ENCODE measurements at places on chromosomes 3 and 15.
A peak's percentile ranks its signal among the peaks of the same experiment; 100 is the strongest.

- no peak for DNase-seq
These were observed 125.0 kb upstream of the MEF2A start for GRCh38 chr15:99440551-99441443.

- no peak for DNase-seq
These were observed 161.4 kb downstream of the CHST2 start for GRCh38 chr3:143280984-143281383.

- no peak for DNase-seq
These were observed 231.6 kb downstream of the CACNA2D3 start for GRCh38 chr3:54353946-54354345.

- peak; percentile 75 for DNase-seq
These were observed 377.0 kb downstream of the GAP43 start for GRCh38 chr3:116000311-116000710.

- peak; percentile 38 for DNase-seq
These were observed 1.0 kb downstream of the KLHL18 start for GRCh38 chr3:47283591-47284364.

DNA sequence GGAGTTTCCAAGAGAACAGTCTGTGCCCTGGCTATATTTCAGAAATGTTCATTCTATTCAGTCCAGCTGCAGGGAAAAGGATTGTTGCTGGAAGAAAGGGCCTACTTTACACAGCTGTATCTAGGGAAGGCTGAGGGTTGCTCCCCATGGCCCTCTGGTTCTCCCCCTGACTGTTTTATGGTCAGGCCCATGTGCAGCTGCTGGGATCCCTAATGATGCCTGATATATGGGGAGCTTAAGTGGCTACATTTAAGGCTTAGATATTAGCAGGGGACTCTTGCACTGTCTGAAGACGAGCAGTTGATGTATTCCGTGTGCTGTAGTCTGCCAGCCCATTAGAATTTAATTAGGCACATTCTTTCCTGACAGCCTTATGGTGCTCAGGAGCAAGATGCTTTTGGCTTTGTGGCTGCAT, 72.0 kb downstream of the FAM43A start:
- DNase-seq = no peak

DNA sequence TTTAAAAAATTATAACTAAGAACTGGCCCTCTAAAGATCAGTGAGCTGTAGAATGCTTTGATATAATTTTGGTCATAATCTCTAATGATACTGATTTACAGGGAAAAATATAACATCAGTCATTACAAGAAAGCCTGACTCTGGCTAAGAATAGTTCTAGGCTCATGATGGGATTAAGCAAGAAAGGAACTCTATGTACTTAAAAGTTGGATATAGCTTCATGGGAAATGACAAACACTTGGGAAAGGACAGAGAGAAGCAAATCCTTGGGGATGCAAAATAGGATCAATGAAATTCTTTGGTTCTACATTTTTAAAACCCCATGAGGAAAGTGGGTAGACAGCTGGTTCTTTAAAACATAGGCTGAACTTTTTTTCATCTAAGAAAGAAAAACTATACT, 472.7 kb upstream of the NR2F2 start:
- DNase-seq = no peak

GRCh38 chr3:157865352-157866000, 240.7 kb downstream of the SHOX2 start:
- DNase-seq = no peak

- DNase-seq = peak; percentile 45
These were observed 17.1 kb downstream of the CCDC13 start for GRCh38 chr3:42755681-42756578.

GRCh38 chr3:15653321-15653720, 51.8 kb downstream of the BTD start:
- no peak for DNase-seq

DNA sequence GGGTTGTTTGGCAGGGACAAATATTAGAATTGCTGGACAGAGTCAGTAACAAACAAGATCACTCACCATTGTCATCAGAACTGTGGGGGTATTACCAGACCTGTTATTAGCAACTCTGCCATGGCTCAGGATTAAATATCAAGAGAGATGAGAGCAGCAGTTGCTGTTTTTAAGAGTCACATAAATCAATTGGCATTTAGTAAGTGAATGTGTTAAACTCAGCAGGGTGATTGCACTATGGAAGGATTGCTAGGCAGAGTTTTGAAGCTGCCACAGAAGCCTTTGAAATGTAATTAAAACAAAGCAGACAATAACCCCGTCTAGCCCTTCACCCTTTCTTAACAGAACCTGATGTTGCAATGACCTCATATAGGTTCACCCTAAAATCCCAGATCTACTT, 238.8 kb downstream of the GAP43 start:
- no peak for DNase-seq

GRCh38 chr3:21524133-21524532, 226.9 kb downstream of the ZNF385D start:
- DNase-seq = peak; percentile 15

DNA sequence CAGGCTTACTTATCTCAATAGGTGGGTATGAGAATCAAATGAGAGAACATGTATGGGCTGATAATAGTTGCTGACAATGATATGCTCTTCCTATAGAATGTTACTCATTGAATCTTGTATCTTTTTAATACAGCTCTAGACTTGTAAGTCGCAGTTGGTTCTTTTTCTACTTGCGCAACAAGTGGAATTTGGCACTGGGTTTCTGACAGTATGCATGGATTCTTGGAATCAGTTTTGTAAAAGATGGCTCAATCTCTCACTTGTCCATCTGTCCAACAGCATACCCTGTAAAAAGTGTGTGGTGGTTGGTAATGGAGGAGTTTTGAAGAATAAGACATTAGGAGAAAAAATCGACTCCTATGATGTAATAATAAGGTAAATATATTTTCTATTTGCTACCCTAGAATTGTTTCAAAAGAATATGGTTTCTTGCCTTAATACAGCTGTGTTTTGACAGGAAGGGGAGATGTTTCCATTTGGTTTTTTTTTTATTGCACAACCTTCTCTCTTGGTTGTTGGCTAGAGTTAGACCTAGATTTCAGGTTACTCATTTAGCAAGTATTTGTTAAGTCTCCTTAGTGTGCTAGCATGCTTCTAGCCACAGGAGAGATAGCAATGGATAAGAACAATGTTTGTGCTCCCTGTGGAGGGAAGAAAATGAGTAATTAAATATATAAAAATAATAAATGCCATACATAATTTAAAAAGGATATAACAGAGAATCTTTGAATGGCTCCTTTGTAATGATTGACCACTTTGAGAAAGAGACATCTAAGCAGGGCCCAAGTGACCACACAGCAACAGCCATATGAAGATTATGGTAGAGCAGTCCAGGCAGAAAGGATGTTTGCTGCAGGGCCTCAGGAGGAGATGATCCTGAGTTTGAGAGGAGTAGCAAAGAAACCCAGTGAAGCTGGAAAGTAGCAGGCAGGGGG, 21.8 kb downstream of the ST3GAL6 start:
- DNase-seq = peak; percentile 73

- DNase-seq = peak; percentile 56
These were observed 75.5 kb downstream of the NEDD4 start for GRCh38 chr15:55917881-55918296.

DNA sequence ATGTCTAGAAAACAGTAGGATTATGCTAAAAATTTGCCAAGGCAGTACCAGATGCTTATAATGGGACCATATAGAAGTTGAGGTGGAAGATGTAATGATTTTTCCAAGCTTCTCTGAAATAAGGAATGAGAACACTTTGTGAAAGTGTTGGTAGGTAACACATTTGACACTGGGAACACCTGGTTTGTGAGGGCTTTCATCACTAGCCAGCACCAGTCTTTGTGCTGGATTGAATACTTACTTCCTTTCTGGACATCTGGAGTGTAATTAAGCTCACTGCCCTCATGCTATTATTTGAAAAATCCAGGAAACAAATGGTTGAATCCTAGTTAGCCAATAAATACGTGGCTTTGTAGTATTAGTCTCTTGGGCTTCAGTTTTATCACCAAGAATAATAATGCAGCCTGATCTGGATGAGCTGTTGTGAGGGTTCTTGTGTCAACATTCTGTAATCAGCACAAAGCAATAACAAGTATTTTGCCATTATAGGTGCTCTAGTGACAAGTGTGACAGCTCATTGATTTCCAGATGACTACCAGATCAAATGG, 12.9 kb downstream of the CCDC80 start:
- no peak for DNase-seq

- DNase-seq = peak; percentile 80
These were observed 202.8 kb downstream of the SV2B start for GRCh38 chr15:91302588-91303439.

- no peak for DNase-seq
These were observed 187.5 kb upstream of the HES1 start for GRCh38 chr3:193948459-193948858.

GRCh38 chr3:44355362-44356033, 16.9 kb downstream of the TCAIM start:
- DNase-seq = peak; percentile 89

GRCh38 chr3:54870423-54870822, 57.4 kb downstream of the LRTM1 start:
- peak; percentile 94 for DNase-seq

GRCh38 chr15:62248277-62248984, 83.3 kb upstream of the C2CD4B start:
- no peak for DNase-seq

DNA sequence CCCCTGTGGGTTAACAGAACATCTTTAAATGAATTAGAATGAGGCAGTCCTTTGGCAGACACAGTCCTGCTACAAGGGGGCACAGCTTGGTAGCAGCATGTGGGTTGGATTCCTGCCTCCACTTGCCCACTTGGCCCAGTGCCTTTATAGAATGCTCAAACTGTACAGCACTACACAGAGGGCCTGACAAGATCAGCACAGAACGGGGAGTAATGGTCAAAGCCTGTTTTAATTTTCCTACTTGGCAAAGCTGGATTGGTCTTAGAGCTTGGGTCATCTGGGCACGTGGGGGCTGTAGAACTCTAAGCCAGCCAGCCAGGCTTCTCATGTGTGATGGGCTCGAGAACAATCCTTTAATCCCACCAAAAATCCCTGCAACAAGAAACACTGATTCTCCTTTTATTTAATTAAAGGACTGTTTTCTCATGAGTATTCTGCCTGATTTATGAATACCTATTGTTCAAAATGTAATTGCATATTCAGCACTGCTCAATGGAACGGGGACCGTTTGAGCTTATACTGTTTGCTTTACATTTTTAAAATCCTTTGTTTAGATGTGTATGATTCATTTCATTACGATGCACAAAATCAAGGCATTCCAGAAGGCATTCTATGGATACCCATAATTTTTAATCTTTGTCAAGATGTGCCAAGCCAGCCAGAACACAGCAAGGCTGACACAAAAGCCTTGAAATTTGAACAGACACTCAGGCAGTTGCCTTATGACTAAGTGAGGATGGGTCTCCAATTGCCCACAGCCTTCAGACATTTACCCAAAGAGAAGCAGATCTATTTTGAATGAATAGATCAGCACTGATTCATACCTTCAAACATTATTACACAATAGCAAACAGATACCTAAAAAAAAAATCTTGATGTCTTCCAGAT, 249.3 kb upstream of the TGFBR2 start:
- DNase-seq = no peak

GRCh38 chr3:11774296-11774877, 72.3 kb downstream of the TAMM41 start:
- peak; percentile 78 for DNase-seq

DNA sequence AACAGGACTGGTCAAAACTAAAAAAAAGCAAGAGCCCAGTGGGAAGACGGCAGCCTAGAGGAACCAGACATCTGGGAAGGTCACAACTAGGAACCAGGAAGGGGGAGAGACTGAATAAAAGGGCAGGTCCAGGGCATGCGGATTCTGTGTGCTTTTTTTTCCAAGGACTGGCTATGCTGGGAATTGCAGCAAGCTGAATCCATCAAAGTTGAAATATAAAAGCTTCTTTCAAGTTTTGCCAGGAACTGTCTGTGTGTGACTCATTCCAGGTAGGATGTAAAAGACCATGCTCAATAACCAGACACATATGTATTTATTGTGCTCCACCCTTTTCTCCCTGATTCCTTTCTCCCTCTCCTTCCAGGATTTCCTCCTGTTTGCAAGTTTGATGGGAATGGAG, 47.9 kb upstream of the CCDC80 start:
- no peak for DNase-seq

- DNase-seq = no peak
These were observed 48.5 kb upstream of the KCNMB2 start for GRCh38 chr3:178487752-178488151.

DNA sequence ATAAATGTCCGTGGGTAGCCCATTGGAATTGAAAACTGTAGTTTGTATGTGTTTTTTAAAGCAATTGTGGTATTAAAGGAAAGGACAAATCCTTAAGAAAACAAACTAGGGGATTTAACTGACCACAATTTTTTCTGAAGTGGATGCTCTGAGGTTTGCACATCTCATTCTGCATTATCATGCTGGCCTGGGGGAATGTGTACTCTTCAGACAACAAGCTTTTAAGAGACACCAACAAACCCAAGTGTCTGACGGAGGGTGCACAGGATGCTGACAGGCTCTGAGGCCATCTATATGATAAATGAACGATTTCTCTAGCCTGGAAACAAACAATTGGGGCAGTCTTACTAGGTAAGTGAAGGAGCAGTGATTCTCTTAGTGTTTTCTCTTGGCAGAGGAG, 9.1 kb downstream of the LINS1 start:
- no peak for DNase-seq

- DNase-seq = no peak
These were observed 75.4 kb downstream of the ADCY5 start for GRCh38 chr3:123373474-123373987.

- DNase-seq = peak; percentile 52
These were observed 194.6 kb downstream of the ADAMTSL3 start for GRCh38 chr15:83848315-83849050.

DNA sequence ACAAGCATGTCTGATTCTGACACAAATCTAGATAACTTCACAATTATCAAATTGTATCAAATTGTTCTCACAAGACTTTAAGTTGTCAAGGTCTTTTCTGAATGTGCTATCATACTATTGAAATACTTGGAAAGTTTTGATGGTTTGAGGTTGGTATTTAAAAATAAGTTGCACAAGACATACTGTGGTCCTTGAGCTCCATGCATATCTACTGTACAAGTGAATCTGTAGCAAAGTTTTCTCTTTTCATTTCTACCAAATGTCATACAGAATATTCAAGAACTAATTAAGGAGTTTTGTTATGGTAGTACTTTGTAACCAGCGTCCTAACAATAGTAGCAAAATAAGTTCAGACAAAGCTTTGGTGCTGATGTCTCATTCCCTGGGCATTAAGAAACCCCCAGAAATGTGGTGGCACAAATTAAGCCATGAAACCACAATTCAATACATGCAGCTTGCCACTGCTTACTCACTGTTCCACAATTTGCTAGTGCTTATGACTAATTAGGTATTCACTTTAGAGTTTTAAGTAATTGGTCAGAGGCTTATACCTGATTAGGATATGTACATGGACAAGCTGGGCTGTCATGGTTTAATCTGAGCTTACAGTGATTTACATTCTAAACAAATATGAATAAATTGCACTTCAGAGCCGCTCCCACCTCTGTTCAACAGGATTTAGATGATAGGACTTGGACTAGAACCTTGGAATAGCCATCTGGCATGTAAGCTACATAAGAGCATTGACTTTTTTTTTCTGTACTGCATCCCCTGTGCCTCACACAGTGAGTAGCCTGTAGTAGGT, 8.8 kb downstream of the TBC1D23 start:
- peak; percentile 90 for DNase-seq
